Retinal pigment epithelial cell (primary cell): ENCODE measurements at places on chromosomes 11 and 22.
A peak's percentile ranks its signal among the peaks of the same experiment; 100 is the strongest.

DNA sequence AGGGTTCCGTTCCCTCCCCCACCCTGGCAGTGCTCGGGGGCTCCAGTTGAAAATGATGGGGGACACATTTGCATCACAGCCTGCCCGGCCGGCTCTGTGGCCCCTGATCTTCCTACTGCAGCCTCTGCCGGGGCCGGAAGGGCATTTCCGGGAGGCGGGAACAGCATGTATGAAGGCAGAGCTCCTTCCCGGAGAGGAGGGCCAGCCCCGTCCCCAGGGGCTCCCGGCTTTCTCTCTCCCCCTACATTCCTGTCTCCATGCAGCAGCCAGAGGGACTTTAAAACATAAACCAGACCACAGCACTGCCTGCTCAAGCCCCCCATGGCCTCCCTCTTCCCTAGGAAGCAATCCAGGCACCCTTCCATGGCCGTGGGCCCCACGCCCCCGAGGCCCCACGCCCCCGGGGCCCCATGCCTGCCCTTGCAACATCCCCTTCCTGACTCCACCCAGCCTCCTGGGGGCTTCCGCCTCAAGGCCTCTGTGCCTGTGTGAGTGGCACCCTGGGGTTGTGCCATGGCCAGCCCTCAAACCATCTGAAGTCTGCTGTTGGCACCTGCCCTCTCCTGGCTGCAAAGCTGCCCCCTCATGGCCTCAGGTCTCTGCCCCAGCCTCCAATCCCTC lies 73.1 kb downstream of the CDKN1C start:
- no peak for DNase-seq

GRCh38 chr11:69496631-69497220 lies 15.3 kb downstream of the LINC01488 start:
- DNase-seq: no peak

- DNase-seq: no peak
Observed at GRCh38 chr11:22668005-22668796, 1.8 kb downstream of the GAS2 start.

GRCh38 chr11:62535802-62536201 lies 10.8 kb downstream of the AHNAK start:
- no peak for DNase-seq

DNA sequence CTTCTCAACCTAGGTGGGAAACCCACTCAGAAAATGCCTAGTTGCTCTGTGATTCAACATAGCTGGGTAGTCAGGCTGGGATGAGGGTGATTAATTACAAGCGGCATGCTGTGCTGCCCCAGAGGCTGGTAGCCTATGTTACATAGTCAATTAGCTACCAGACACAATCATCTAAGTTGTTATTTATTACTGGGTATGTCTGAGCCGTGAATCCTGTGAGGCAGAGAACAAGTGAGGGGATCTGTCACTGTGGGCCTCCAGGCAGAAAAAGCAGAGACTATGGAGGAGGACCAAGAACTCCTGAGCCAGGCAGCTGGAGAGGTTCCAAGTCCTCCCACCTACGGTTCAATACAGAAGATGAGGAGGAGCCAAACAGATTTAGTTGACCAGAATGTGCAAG lies 186.6 kb upstream of the BDNF start:
- DNase-seq: peak; percentile 42

DNA sequence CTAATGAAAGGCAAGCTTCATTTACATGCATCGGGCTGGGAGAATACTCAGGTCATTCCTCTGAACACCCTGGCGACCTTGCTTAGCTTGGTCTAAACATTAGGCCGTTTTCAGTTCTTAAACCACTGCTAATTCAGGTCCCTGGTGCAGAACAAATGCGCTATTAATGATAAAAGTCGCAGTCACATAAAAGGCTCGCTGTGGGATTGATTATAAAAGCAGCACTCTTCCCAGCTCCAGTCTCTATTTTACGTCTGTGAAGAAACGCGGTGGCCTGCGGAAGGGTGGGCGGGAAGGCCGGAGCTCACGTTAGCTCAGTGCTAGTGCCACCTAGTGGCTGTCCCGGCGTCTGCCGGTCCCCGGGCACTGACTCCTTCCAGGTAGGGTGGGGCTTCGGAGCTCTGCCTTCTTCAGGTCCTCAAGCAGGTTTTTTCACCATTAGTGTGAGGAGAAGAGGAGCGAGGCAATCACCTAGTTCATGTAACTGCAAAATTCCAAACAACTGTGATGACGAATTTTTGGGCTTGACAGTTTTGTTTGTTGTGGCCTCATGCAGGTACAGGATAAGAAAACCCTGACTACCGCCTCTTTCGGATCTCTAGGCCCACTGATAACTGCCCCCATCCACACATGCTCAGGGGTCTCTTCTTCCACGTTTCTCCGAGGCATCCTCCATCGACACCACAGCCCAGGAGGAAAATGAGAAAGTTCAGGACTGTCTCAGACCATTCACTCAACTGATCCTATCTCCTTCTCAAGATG lies 66.5 kb upstream of the CLMP start:
- peak; percentile 14 for DNase-seq

DNA sequence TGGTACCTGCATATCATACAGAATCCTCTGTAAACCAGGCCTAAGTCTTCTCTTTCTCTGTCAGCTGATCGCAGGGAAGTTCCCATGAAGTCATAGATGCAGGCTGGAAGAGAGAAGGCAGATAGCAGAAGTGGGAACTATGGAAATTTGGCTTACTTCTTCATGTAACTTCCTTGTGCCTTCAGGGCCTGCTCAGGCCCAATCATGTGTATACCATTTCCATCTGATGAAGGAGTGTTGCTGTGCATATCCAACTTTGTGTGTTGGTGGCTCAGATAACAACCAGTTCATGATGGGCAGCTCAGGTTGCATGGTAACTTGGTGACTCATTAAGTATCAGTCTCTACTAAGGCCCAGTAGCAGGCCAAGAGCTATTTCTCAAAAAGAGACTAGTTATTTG lies 53.1 kb upstream of the CEP295 start:
- DNase-seq: no peak

DNA sequence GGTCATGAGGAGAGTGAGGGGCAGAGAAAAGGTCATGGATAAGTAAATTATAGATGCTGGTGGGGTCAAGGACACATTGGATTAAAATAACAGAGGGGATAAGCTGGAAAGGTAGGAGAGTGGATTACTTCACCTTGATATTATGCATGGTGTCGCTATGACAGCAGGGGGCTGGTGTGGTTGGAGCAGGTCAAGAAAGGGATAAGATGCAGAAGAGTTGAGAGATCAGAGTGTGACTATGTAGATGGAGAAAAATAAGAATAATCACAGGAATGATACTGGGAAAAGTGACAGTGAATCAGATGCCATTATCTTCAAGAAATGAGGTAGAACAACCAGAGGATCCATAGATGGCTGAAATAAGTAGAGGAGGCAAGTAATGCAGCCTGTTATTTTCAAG lies 29.4 kb upstream of the AMOTL1 start:
- no peak for DNase-seq

- no peak for DNase-seq
Observed at GRCh38 chr22:44211946-44212930, 31.5 kb downstream of the PARVG start.

DNA sequence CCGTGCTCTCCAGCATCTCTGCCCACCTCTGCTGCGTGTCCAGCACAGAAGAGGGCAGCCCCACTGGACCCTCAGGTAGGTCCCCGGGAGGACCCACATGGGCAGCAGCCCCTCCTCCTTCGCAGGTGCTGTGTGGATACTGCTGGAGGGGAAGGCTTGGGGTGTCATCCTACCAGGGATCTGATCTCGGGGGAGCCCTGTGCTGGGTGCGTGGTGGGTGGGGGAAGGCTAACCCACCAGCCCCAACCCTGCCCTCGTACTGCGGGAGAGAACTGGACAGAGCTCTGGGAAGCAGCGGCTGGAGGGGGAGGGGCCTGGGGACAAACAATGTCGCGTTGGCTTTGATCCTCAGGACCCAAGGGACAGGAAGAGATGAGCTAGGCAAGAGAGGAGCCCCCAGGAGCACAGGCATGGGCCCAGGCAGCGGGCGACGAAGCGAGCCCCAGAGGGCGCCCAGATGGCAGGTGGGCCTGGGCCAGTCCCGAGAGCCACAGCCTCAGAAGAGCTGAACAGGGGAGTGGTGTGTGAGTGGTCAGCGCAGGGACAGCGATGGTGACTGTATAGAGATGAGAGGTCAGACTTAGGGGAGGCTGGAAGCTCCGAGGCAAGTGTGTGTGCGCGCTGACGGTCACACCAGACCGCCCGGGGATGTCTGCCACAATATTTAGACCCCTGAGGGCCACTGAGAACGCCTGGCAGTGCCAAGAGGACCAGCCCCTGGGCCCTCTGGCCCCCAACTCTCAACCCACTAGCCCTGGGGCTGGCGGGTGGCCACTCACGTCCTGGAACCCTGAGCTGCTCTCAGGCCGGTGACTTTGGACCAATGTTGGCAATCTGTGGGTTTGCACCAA lies 1.4 kb upstream of the PIM3 start:
- no peak for DNase-seq

- DNase-seq: no peak
Observed at GRCh38 chr11:123740787-123741158, 687 bp downstream of the ZNF202 start.

DNA sequence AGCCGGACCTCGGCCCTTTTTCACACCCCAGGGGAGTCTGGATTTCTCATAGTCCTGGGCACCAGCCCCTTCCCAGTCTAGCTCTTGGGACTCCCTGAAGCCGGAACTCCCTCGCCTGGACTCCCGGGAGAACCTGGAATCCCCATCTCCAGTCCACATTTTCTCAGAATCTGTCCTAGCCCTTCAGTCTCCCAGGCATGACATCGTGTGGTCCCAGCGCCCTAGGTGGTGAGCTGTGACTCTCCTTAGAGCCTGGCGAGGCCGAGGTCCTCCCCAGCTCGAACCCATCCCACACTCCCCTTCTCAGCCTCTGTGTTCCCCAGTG lies 673 bp upstream of the DUSP18 start:
- no peak for DNase-seq

DNA sequence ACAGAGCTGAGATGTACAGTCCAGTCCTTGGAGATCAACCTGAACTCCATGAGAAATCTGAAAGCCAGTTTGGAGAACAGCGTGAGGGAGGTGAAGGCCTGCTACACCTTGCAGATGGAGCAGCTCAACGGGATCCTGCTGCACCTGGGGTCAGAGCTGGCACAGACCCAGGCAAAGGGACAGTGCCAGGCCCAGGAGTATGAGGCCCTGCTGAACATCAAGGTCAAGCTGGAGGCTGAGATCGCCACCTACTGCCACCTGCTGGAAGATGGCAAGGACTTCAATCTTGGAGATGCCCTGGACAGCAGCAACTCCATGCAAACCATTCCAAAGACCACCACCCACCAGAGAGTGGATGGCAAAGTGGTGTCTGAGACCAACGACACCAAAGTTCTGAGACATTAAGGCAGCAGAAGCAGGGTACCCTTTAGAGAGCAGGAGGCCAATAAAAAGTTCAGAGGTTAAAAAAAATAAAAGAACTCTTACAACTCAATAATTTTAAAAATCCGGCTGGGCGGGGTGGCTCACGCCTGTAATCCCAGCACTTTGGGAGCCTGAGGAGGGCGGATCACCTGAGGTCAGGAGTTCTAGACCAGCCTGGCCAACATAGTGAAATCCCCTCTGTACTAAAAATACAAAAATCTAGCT lies 69.9 kb upstream of the RTL6 start:
- no peak for DNase-seq

GRCh38 chr22:17842386-17842785 lies 68.1 kb upstream of the BID start:
- DNase-seq: no peak

DNA sequence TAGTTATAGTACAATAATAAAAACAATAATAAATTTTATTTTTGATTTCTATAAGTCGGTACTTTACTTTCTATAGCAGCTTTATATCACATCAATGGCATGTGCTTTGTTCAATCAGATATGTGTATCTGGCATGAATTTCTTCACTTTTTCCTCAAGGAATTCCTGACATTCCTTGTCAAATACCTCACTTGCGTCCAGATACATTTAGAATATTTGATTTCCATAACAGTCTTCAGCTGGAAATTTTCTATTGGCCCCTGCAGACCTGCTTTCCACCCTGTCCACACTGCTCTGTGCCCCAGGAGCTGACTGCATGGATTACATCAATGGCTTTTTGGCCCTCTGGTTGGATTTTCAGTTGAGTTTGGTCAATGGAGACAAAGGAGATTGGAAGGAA lies 93.2 kb downstream of the FAR1 start:
- DNase-seq: peak; percentile 22

DNA sequence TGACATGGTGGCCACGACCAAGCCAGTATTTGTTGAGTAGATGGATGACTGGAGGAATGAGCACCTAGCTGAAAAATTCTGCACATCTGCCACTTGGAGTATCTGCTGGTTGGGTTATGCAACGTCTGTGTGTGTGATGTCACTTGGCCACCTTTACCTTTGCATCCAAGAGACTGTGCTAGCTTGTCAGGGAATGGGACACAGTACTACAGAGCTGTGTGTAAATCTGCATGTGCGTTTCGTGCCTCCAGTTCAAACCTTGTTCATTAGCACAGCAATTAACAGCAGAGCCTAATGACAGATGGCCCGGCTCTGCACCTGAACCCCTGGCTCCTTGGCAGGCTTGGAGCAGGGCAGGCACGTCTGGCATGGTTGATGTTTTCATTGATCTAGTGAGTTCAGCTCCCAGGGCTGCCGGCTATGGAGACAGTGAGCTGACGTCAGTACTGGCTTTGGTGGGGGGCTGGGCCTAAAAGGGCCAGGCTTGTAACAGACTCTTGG lies 188.4 kb upstream of the NAV2 start:
- no peak for DNase-seq

GRCh38 chr11:23765682-23766252 lies 731.1 kb upstream of the LUZP2 start:
- no peak for DNase-seq

DNA sequence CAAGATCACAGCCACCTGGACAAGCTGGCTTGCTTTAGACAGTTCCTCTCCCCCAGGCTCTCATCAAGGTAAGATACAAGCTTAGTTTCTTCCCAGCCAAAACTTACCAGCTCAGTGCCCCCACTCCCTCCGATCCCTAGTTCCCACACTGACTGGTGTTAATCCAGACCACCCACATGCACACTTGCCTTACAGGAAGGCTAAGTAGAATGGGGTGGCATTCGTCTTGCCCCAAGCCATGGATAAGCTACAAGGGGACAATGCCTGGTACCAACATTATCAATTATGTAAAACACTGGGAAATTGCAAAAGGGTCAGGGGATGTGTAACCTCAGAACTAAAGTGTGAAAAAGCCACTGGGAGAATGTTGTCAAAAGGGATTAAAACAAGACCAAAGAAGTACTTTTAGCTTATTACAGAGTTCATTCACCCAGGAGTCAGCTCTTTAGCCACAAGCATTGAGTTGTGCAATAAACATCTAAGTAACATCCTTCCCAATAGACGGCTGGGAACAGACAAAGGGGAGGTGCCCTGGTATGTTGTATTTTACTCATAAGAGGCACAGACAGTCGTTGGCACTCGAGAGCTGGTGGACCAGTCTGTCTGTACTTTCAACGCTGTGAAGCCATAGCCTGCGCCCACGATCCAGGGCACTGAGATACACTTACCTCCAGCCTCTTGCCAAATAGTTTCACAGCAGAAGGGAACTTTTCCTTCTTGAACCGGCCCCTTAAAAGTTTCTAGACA lies 1.1 kb downstream of the DHCR7 start:
- no peak for DNase-seq

GRCh38 chr11:45683271-45684058 lies 18.0 kb upstream of the CHST1 start:
- no peak for DNase-seq

- DNase-seq: no peak
Observed at GRCh38 chr11:1888347-1888753, 3.3 kb downstream of the PRR33 start.
